ENCODE measurements at places on chromosomes 4 and X. TPM values are rescaled to one million over a fixed set of nuclear protein-coding genes. Genes with fewer than 3 reads are reported as not detected.
A peak's percentile ranks its signal among the peaks of the same experiment; 100 is the strongest.

Gene MAGEA1
- polyA plus RNA-seq: not detected

GRCh38 chr4:136112116-136112515 lies 1420.2 kb downstream of the PCDH18 start:
- no peaks in the 10 kb centered on the region for H3K27me3 ChIP-seq
- H3K4me1 ChIP-seq: no peaks in the 10 kb centered on the region
- H3K4me3 ChIP-seq: no peak overlapping the region
- no peaks in the 10 kb centered on the region for H3K36me3 ChIP-seq
- no peak for DNase-seq
- no peak overlapping the region for H3K27ac ChIP-seq

Gene VCX2
- 0.37 TPM for polyA plus RNA-seq

DNA sequence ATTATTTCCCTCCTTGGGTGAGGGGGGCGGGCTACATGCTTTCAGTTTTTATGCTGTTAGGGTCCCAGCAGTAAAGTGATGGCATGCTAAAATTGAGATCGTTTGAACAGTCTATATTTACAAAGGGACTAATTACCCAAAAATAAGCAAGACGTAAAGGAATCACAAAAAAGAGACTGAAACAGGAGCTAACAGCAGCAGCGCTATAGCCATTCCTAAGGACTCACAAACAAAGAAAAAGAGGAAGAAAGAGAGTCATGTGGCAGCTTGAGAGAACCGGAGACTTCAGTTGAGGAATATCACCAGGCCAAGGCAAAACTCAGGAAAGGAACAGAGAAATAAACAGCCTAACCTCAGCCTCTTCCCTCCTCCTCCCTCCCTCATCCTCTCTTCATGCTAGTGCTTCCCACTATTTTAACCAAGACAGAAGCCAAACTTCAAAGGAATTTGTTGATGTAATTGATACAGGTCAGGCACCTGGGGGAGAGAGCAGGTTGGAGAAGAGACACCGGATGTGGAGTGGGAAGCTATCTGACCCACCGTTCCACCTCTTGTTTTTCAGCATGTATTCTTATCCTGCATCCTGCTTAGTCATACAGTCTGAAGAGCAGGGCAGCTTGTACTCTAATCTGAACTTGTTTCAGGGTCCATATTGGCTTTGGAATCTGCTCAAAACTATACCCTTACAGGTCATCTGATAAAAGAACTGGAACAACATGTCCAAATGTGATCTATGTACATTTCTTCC lies 383.7 kb downstream of the NAF1 start:
- H3K27ac ChIP-seq: no peak overlapping the region
- no peak overlapping the region for H3K4me3 ChIP-seq
- H3K4me1 ChIP-seq: peaks cover 6% of the 10 kb centered on the region

DNA sequence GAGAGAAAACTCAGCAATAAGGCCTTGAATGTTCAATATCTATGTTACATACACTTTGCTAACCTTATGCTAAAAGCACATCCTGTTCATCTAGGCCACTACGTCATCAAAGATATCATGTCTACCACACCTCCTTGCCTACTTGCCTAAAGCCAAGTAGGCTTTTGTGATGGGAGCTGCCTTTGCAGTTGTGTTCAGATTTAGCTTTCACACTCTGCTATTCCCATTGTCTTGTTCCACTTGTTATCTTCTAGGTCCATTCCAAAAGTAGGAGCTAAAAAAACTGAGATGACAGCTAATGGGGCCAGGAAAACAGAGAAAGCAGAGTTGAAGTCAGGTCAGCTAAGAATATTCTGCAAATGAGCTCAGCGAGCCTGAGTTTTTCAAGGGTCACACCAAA lies 153.6 kb upstream of the EDNRA start:
- no peak for DNase-seq
- no peak overlapping the region for H3K27ac ChIP-seq
- H3K27me3 ChIP-seq: no peaks in the 10 kb centered on the region
- H3K4me3 ChIP-seq: no peak overlapping the region
- no peaks in the 10 kb centered on the region for H3K4me1 ChIP-seq

Gene ARAP2
- polyA plus RNA-seq: 0.92 TPM

Gene VCX3A
- polyA plus RNA-seq: 0.40 TPM

Gene NDST3
- polyA plus RNA-seq: 0.19 TPM

Gene UGT2B11
- polyA plus RNA-seq: not detected

DNA sequence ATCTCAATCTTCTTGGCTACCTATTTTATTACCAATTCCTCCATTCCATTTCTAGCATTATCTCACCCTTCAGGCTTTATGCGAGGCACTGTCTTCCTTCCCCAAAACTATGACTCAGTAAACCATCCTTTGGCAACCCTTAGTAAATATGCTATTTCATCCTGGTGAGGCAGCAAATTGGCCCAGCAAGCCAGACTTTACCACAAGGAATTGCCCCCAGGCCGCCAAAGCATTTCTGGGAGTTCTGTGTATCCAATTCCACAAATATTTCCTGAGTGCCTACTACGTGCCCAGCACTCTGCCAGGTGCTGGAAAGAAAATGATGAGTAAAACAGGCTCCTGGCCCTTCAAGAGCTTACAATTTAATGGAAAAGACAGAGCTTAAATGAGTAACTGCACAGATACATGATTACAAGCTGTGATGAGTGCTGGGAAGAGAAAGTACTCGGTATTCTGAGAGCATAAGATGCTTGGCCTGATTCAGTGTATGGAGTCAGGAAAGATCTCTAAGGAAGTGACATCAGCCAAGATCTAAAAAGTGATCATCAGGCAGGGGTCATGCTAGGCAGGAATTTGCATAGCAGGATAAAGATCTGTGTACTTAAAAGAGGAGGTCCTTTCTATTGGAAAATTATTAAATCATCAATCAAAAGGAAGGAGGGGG lies 193.8 kb downstream of the ADAMTS3 start:
- no peaks in the 10 kb centered on the region for H3K36me3 ChIP-seq
- no peak overlapping the region for H3K27ac ChIP-seq
- H3K27me3 ChIP-seq: no peaks in the 10 kb centered on the region
- DNase-seq: no peak
- H3K4me1 ChIP-seq: no peaks in the 10 kb centered on the region

DNA sequence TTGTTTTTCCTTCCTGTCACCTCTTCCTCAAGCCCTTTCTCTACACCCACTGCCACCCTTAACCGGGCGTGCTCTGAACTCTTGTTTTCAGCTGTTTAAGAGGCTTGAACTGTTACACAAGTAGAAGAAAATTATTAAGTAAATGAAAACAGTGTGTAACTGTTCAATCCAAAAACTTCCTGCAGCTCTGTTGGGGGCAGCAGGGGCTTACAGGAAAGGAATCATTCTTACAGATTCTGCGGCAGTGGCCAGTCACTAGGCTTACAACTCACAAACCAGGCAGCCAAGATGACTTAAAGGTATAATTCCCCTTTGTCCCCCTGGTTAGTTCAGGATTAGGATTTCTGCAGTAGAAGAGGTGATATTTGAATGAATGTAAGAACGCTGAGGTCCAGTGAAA lies 70.2 kb upstream of the ETNPPL start:
- no peaks in the 10 kb centered on the region for H3K36me3 ChIP-seq
- no peaks in the 10 kb centered on the region for H3K27me3 ChIP-seq
- no peak overlapping the region for H3K27ac ChIP-seq
- no peak overlapping the region for H3K4me3 ChIP-seq
- no peak for DNase-seq

Gene SUV39H1
- polyA plus RNA-seq: 9.0 TPM

Gene RIPPLY1
- polyA plus RNA-seq: not detected

GRCh38 chrX:33132569-33132968 lies 78.8 kb downstream of the DMD start:
- no peak overlapping the region for H3K4me3 ChIP-seq
- H3K27me3 ChIP-seq: no peaks in the 10 kb centered on the region
- no peaks in the 10 kb centered on the region for H3K36me3 ChIP-seq
- H3K27ac ChIP-seq: no peak overlapping the region
- no peak for DNase-seq

Gene SPATA18
- polyA plus RNA-seq: 1.5 TPM

Gene IL1RAPL2
- 0.52 TPM for polyA plus RNA-seq

- peaks cover 61% of the 10 kb centered on the region for H3K36me3 ChIP-seq
- DNase-seq: no peak
- H3K27ac ChIP-seq: 0 out of 2 replicates have a peak overlapping the region, but pooled peaks have one; percentile 45
- no peaks in the 10 kb centered on the region for H3K27me3 ChIP-seq
Observed at GRCh38 chrX:40705658-40706312, 29.6 kb downstream of the MED14 start.

Gene DRD5
- 0.08 TPM for polyA plus RNA-seq

- H3K4me3 ChIP-seq: no peak overlapping the region
- no peaks in the 10 kb centered on the region for H3K4me1 ChIP-seq
- DNase-seq: no peak
- H3K27ac ChIP-seq: no peak overlapping the region
- no peaks in the 10 kb centered on the region for H3K36me3 ChIP-seq
- H3K27me3 ChIP-seq: no peaks in the 10 kb centered on the region
Observed at GRCh38 chr4:86926435-86927086, 8.2 kb upstream of the AFF1 start.

GRCh38 chr4:38242101-38242500 lies 281.9 kb downstream of the PTTG2 start:
- no peaks in the 10 kb centered on the region for H3K4me1 ChIP-seq
- H3K27ac ChIP-seq: no peak overlapping the region
- H3K36me3 ChIP-seq: no peaks in the 10 kb centered on the region

- no peak for DNase-seq
- H3K4me1 ChIP-seq: no peaks in the 10 kb centered on the region
- H3K36me3 ChIP-seq: no peaks in the 10 kb centered on the region
- H3K27ac ChIP-seq: no peak overlapping the region
Observed at GRCh38 chr4:155304375-155304774, 72.4 kb downstream of the MAP9 start.

DNA sequence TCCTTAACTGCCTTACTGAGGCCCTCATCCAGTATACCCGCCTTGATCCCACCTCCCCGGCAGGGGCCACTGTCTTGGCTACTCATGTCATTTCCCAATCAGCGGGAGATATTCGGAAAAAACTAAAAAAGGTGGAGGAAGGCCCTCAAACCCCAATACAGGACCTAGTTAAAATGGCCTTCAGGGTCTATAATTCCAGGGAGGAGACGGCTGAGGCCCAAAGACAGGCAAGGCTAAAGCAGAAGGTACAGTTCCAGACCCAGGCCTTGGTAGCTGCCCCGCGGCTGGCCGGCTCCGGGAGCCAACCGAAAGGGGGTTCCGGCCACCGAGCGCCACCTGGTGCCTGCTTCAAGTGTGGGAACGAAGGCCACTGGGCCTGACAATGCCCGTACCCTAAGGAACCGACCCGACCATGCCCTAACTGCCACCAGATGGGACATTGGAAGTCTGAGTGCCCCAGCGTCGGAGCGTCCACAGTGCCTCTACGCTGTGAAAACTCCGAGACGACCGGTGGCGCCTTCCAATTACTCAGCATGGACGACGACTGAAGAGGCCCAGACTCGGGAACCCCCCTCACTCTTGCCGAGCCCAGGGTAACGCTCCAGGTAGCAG lies 959.6 kb downstream of the RPA4 start:
- H3K4me1 ChIP-seq: no peaks in the 10 kb centered on the region
- H3K4me3 ChIP-seq: no peak overlapping the region
- no peaks in the 10 kb centered on the region for H3K27me3 ChIP-seq
- H3K27ac ChIP-seq: no peak overlapping the region
- DNase-seq: no peak

DNA sequence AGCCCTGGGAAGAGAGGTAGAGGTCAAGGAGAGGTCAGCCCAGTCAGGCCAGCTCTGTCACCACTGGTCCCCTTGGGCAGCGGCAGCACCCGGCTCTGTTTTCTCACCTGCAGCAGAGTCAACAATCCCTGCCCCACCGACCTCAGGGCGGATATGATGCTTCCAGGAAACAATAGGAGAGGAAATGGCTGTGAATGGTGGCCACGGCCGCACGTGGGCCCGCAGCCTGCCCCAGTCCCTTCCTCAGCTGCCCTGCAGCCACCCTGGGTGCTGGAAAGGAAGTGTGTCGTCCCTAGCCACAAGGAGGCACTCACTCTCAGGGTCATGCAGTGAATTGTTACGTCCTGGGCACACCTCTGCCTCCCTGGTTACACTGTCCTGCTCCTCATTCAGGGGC lies 92.5 kb upstream of the ENPP6 start:
- H3K4me1 ChIP-seq: peaks cover 3% of the 10 kb centered on the region
- DNase-seq: peak; percentile 50
- H3K27me3 ChIP-seq: no peaks in the 10 kb centered on the region
- H3K4me3 ChIP-seq: no peak overlapping the region
- H3K36me3 ChIP-seq: no peaks in the 10 kb centered on the region

Gene PROM1
- polyA plus RNA-seq: 36.6 TPM

Gene MAGEB3
- polyA plus RNA-seq: 0.19 TPM

DNA sequence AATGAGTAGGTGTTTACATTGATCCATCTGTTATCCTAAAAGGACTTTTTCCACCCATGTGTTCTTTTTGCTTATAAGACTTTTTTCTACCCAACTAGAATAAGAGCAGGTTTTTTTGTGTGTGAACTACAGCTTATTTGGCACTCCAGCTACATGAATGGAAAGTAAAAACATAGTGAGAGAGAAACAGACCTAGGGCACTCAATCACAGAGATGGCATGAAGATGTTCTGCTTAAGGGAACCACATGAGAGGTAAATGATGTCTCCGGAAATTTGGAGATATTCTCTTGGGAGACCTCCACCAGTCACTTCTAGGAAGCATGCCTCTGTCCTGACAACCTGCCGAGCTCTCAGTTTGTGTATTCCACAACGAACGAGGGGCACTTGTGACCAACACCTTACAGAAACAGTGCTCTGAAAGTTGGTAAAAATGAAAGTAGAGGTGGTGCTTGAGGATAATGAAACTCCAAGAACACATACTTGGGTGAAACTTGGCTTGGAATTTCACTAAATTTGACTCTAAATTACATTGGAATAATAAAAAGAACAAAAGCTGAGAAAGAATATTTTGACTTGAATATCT lies 788.4 kb upstream of the GALNTL6 start:
- peaks cover 49% of the 10 kb centered on the region for H3K4me1 ChIP-seq
- H3K36me3 ChIP-seq: no peaks in the 10 kb centered on the region
- no peaks in the 10 kb centered on the region for H3K27me3 ChIP-seq
- no peak for DNase-seq
- no peak overlapping the region for H3K27ac ChIP-seq

Gene PDGFC
- 1.8 TPM for polyA plus RNA-seq

- no peaks in the 10 kb centered on the region for H3K4me1 ChIP-seq
- no peak for DNase-seq
- H3K27me3 ChIP-seq: no peaks in the 10 kb centered on the region
- no peak overlapping the region for H3K27ac ChIP-seq
- no peak overlapping the region for H3K4me3 ChIP-seq
Observed at GRCh38 chr4:12421364-12421763, 992.7 kb upstream of the HS3ST1 start.

- no peaks in the 10 kb centered on the region for H3K36me3 ChIP-seq
- no peaks in the 10 kb centered on the region for H3K4me1 ChIP-seq
- peaks cover 11% of the 10 kb centered on the region for H3K27me3 ChIP-seq
- DNase-seq: no peak
- no peak overlapping the region for H3K4me3 ChIP-seq
- H3K27ac ChIP-seq: no peak overlapping the region
Observed at GRCh38 chrX:120790552-120790951, 85.1 kb downstream of the CT47B1 start.
